NCI-H2227 treated with DMSO at 0.1 percent for 48 hours (cell line): ENCODE measurements at places on chromosomes 5 and 9.

DNA sequence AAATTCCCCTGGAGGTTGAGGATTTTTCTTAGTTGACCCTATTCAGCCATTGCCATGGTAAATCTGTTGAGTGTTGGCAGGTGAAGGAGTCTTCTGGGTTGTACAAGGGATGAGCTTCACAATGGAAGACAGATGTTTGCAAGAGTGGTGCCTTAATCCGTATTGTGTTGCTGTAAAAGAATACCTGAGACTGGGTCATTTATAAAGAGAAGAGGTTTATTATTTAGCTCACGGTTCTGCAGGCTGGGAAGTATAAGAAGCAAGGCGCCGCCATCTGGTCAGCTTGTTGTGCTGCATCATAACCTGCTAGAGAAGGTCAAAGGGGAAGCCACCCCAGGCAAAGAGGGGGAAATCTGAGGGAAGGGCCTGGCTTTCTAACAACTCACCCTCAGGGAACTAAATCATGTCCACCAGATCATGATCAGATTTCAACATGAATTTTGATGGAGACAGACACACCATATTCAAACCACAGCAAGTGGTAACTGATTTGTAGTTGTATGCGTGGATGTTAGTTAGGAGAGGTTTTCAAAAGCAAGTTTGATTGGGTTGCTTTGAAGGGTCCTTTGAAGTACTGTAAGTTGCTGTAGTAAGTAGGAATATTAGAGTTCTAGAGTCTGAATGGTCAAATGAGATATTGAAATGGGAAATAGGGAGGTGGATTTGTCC, 2.5 kb downstream of the TNPO1 start:
- peak; percentile 44 for DNase-seq

GRCh38 chr5:97929383-97929782, 746.3 kb upstream of the RIOK2 start:
- DNase-seq: no peak

DNA sequence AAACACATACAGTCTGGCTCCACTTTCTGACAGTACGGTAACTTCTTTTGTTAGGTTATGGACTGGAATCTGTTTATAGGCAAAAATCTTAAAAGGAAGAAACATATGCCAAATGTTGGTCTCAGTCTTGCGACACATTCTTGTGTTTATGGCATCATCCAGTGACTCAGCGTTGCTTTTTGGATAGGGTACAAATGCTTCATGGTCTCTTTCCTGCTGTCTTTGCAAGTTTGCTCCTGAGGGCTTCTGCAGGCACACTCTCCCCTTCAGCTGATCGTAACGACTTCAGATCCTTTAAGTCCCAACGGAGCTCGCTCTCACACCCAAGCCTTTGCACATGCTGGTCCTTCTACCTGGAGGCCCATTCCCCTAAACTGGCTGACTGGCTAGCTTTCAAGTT, 23.6 kb upstream of the TNFSF8 start:
- DNase-seq: no peak

- DNase-seq: no peak
Measured at GRCh38 chr9:101968392-101968791, 229.9 kb upstream of the GRIN3A start.

GRCh38 chr5:163596608-163597315, 91.3 kb downstream of the MAT2B start:
- DNase-seq: no peak

- DNase-seq: no peak
Measured at GRCh38 chr5:30401479-30402058, 791.9 kb upstream of the CDH6 start.

GRCh38 chr9:5178126-5178805, 7.2 kb downstream of the INSL6 start:
- no peak for DNase-seq

GRCh38 chr5:145198525-145199260, 636.4 kb downstream of the PRELID2 start:
- DNase-seq: no peak

DNA sequence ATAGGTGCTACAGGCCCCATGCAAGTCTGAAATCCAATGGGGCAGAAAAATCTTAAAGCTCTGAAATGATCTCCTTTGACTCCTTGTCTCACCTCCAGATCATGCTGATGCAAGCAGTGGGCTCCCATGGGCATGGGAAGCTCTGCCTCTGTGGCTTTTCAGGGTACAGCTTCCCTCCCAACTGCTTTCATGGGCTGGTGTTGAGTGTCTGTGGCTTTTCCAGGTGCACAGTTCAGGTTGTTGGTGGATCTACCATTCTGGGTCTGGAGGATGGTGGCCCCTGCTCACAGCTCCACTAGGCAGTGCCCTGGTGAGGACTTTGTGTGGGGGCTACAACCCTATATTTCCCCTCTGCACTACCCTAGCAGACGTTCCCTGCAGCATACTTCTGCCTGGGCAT, 103.5 kb downstream of the STARD4 start:
- no peak for DNase-seq

- no peak for DNase-seq
Measured at GRCh38 chr5:177226860-177227259, 76.7 kb downstream of the RAB24 start.

- DNase-seq: no peak
Measured at GRCh38 chr9:137723783-137724445, 105.1 kb downstream of the EHMT1 start.

- DNase-seq: no peak
Measured at GRCh38 chr5:85479849-85480248, 1095.2 kb upstream of the EDIL3 start.

GRCh38 chr5:961002-961710, 47.4 kb upstream of the NKD2 start:
- no peak for DNase-seq

DNA sequence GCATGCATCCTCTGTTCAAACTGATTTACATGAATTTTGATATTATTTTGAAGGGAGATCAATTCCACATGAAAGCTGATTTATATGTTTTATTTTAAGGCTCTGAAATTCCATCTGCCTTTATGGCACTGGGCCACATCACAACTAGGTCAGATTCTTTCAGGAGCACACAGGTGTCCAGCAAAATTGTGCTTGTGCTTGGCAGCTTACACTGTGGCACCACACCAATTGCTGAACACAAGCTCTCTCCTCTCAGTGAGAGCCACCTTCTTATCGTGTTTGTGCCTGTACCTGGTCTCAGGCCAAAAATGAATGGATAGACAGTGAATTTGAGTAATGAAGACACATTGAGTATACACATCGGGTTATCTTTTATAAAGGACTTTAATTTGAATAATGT, 200.4 kb downstream of the CDH10 start:
- DNase-seq: no peak

DNA sequence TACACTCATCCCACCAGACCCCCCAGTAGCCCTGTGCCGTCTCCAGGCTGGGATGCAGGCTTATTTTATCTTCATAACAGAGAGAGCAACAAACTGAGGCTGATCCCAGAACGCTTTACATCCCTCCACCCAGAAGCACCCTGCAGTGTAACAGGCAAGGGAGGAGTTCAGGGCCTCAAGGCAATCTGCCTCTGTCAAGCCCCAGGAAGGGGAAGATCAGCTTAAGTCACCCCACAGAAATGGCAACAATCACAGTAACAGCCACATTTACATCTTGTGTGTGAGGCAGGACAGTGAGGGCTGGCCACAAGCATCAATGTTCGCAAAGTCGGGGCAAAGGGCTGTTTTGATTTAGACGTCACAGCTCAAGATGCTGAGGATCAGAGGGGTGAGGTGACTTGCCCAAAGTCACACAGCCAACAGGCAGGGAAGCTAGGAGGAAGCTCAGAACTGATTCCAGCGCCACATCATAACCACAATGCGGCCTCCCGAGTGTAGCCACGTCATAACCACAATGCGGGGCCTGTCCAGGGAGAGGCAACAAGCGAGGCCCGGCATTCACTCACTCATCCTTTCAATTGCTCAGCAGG, 14.4 kb downstream of the STK10 start:
- no peak for DNase-seq

- no peak for DNase-seq
Measured at GRCh38 chr5:157469687-157470086, 9.7 kb downstream of the NIPAL4 start.

DNA sequence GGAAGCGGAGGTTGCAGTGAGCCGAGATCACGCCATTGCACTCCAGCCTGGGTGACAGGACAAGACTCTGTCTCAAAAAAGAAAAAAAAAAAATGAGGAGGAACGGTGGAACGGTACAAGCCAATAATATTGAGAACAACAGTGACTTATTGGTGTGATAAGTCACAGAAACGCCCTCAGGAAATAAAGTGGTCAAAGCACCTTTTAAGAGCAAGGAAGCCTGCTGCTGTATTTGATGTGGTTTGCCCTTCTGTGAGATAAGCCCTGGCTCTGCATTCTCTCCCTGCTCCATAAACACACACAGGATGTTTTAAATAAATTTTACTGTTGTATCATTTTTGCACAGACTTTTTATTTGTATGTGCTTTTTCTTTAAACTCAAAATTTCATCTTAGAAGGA, 269.9 kb upstream of the MSX2 start:
- DNase-seq: no peak

DNA sequence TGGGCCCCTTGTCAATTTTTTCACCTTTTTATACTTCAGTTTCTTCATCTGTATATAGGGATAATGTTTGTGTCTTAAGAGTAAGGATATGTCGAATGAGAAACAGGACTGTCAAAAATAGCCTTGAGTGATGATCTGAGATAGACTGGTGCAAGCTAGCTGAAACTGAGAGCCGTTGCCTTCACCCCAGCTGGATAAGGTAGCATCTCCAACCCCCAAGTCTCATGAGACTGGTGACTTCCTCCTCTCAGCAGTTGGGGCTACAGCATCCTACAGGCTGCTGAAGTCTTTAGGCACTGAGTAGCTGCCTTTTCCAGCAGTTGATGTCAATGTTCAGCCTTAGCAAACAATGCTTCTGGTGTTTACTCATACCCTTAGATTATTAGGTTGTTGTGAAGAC, 330.2 kb downstream of the OSTF1 start:
- no peak for DNase-seq

DNA sequence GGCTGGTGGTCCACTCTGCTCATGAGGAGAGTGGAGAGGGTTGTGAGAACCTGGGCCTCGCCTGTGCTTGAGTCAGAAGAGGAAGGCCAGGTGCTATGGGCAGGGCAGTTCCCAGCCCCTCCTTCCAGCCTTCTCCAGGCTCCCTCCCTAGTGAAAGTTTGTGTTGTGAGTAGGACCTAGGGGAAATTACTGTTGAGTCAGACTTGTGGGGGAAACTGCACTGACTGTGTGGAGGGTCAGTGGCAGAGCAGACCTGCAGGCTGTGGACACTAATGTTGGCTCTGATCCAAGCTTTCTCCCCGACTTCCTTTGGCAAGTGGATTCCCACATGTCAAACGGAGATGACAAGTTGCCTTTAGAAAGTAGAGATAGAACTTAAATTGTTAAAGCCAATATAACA, 102.6 kb downstream of the ARHGAP26 start:
- no peak for DNase-seq

- no peak for DNase-seq
Measured at GRCh38 chr5:93845376-93845775, 104.0 kb upstream of the POU5F2 start.

DNA sequence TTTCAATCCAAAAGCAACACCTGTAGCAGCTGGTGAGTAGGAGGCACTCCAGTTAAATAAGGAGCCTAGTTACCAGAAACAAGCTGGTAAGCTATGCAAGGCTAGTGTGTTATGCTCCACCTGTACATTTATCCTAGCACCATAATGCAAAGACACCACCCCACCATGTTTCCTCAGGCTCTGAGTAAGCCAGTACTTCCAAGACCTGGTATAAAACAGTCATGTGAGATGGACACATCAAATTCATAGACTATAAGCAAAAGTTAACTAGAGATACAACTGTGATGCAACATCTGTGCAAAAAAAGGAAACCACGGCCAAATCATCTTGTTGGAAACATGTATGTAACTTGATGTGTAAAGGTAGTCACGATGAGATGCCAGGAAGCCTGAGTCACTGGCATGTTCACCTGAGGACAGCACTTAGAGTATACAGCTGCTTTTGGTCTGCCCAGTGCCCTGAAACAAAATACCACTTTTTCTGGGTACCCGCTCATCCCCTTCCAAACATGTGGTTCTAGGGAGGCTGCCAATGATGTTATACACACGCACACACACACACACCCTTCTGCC, 66.1 kb downstream of the CDK5RAP2 start:
- no peak for DNase-seq

DNA sequence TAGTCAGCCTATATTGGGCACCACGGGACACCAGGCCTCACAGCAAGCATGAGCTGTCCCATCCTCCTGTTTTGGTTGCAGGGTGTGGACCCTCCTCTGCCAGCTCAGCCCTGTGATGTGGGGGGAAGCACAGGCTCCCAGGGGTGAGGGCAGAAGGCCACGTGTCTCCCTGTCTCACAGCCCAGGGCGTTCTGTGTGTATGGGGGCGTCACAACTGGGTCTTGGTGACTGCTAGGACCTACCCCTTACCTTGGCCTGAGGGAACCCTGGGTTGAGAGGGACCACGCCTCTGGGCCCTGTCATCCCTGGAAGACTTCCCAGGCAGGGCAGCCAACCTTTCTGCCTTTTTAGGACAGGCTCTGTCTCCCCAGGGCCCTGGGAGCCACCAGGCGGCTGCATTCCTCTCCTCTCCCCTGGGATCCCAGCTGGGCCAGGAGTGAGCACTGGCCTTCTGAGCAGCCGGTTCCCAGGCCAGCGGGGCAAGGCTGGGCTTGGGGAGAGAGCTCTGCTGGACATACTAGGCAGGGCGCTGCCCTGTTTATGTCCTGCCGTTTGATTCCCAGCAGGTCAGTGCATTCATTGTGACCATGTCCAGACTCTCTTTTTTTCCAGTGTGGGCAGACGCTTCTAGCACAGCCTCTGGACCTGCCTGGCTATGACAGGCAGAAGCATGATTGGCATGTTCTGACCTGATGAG, 97.4 kb downstream of the DAB2IP start:
- DNase-seq: no peak

GRCh38 chr9:90441814-90442213, 200.8 kb downstream of the DIRAS2 start:
- DNase-seq: no peak

GRCh38 chr5:90547072-90547536, 11.5 kb upstream of the ADGRV1 start:
- DNase-seq: no peak

DNA sequence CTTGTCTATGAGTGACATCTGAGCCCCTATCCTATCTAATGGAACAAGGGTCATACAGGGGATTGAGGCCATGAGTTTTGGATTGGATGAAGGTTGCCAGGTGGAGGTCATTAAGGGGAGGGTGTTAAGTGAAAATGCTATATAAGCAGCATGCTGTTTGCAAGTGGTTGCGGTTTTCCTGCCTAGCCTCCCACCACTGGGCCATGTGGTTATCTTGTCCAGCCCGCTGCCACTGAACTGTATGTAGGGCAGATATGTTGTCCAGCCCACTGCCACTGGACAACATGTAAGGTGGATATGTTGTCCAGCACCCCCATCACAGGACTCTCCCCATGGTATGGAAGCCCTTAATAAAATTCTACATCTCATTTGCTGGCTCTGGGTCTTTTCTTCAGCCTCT, 200.0 kb downstream of the FGF10 start:
- no peak for DNase-seq
